ENCODE measurements at places on chromosomes 2 and 18.

DNA sequence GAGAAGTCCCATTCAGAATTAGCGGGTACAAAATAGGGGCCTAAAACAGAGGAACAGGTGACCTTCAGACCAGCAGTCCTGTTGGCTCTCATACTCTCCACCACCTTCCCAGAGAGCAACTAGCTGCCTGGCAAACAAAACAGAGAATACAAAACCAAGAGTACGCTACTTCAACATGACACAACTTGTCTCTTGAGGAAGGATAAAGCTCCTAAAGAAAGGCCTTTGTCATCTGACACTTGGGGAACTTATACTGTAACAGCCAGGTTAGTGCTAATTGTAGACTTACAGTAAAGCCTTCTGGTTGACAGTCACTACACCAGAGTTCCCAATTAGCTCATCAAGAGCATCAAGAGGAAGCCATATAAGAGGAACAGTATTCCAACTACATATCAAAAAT is 282.1 kb upstream of the NT5C1B start:
- DNase-seq, result no peak
- no peak overlapping the region for H3K4me3 ChIP-seq
- H3K4me1 ChIP-seq, result no peaks in the 10 kb centered on the region
- H3K36me3 ChIP-seq, result no peaks in the 10 kb centered on the region
- no peaks in the 10 kb centered on the region for H3K27me3 ChIP-seq
- H3K27ac ChIP-seq, result no peak overlapping the region

DNA sequence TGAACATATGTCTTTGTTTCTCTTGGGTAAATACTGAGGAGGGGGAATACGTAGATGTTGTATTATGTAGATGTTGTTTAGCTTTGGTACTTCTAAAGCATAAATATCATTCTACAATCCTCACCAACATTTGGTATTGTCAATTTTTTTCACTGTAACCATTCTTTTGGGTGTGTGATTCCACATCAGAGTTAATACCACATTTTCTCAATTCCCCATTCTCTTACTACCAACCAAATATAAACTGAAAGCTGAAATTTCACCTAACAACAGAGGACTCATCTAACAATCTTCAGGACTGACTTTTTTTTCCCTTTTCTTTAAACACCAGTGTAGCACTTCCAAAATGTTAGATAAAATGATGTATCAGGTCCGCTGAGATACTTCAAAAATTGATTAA is 120.7 kb upstream of the RIOK3 start:
- no peaks in the 10 kb centered on the region for H3K36me3 ChIP-seq
- no peaks in the 10 kb centered on the region for H3K27me3 ChIP-seq
- no peak overlapping the region for H3K27ac ChIP-seq

- H3K27me3 ChIP-seq, result no peaks in the 10 kb centered on the region
- no peaks in the 10 kb centered on the region for H3K4me1 ChIP-seq
- DNase-seq, result no peak
- no peak overlapping the region for H3K4me3 ChIP-seq
- H3K36me3 ChIP-seq, result no peaks in the 10 kb centered on the region
- no peak overlapping the region for H3K27ac ChIP-seq
These were observed 27.8 kb upstream of the MAT2A start for GRCh38 chr2:85511008-85511811.

DNA sequence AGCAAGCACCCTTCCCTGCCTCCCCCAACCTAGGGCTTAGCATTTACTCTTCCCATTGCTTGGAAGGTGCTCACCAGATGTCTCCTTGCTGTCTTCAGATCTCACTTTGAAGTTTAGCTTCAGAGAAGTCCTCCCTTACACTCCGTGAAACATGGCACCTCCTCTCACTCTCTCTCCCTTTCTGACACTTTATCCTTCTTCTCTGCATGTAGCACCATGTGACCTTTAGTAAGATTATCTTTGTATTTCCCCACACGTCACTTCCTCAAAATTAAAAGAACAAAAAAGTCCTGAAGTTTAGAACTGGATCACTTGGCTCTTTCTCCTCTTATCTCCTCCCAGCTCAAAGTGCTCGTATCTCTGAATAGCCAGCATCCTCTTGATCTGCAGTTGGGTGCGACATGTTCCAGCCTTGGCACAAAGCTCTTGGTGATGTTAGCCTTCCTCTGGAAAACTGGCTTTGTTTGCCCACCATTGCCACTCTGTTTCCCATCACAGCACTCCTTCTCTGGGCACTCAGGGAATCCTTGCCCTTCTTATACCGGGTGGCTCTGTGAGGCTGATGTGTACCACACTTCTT is 40.6 kb upstream of the EPAS1 start:
- no peak overlapping the region for H3K27ac ChIP-seq
- DNase-seq, result no peak
- H3K4me1 ChIP-seq, result peaks cover 16% of the 10 kb centered on the region
- H3K36me3 ChIP-seq, result no peaks in the 10 kb centered on the region
- H3K4me3 ChIP-seq, result no peak overlapping the region
- H3K27me3 ChIP-seq, result no peaks in the 10 kb centered on the region

- H3K36me3 ChIP-seq, result no peaks in the 10 kb centered on the region
- DNase-seq, result no peak
- H3K4me1 ChIP-seq, result peaks cover 3% of the 10 kb centered on the region
- no peak overlapping the region for H3K27ac ChIP-seq
- no peak overlapping the region for H3K4me3 ChIP-seq
- H3K27me3 ChIP-seq, result no peaks in the 10 kb centered on the region
These were observed 63.5 kb downstream of the CDH2 start for GRCh38 chr18:28113271-28114029.

DNA sequence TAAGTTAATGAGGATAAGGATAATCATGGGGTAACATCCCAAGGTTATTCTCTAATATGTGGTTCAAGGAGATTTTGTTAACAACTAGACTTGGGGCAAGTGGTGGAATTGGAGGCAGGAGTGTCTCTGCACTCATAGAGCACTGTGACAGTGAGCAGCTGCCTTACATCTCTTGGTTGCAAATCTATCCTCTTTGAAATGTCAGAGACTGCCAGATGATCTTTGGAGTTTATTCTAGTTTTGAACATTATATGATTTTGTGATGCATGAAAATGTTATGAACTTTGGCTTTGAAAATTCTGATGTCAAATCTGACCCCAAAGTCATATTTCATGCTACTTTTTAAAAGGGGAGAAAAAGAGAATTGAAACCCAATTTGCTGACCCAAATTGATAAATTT is 861.1 kb downstream of the CNTNAP5 start:
- H3K27me3 ChIP-seq, result no peaks in the 10 kb centered on the region
- H3K4me1 ChIP-seq, result no peaks in the 10 kb centered on the region
- DNase-seq, result no peak
- no peaks in the 10 kb centered on the region for H3K36me3 ChIP-seq
- no peak overlapping the region for H3K4me3 ChIP-seq
- no peak overlapping the region for H3K27ac ChIP-seq

All from trophoblast cell (in vitro differentiated cells and primary cell).